Activated gamma-delta T cell (primary cell): ENCODE measurements at places on chromosomes 4 and X.

GRCh38 chr4:92099861-92100260, 203.9 kb upstream of the GRID2 start:
- no peak for DNase-seq

- DNase-seq, result no peak
Observed at GRCh38 chr4:148030193-148030873, 298.4 kb downstream of the ARHGAP10 start.

DNA sequence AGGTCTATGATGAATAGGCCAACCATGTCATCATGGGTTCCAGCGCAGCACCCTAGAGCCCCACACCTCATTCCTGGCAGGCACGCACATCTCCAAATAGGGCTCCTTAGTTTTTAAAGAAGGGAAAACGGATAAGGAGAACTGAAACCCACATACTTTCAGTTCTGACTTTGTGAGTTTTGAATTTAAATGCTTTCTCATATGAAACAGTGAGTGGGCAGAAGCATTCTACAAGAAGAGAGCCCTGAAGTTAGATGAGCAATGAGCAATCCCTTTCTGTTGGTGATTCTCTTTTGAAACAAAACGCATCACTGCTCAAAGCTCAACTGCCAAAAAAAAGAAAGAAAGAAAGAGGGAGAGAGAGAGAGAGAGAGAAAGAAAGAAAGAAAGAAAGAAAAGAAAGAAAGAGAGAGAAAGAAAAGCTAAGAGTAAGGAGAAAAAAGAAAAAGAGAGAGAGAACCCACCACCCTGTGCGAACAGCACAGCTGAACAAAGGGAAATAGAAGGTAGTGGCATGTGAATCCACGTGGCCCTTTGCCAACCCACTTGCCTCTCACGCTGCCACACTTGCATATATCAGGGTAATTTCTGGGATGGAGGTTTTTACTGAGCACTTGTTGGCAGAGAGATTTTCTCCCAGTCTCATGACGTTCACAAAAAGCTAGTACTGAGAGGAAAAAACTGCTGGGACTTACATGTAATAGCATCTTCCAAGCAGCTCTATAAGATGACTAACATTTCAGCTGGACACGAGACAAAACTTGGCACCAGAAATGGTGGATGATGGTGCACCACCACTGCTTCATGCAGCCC, 31.0 kb downstream of the TMSB4X start:
- no peak for DNase-seq

DNA sequence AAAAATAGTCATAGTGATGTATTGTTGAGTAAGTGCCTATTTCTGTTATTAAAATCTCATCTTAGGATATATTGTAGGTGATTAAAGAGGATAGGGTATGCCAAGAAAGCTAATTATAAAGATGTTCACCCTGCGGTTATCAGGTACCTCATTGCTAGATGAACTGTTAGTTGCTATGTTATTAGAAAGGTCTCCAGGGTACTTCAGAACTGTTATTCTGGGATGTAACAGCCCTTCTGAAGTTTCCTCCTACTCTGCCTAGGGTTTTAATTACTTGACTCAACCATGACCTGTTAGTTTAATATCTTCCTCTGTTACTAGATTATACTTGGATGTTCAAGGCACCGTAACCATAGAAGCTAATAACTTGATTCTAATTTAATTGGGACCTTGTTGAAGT, 15.4 kb downstream of the TMPRSS11E start:
- DNase-seq, result no peak

GRCh38 chr4:184503869-184504300, 29.5 kb upstream of the IRF2 start:
- no peak for DNase-seq

- DNase-seq, result no peak
Observed at GRCh38 chr4:164924670-164925238, 47.8 kb downstream of the APELA start.

GRCh38 chr4:139454111-139455045, at the start of gene RAB33B:
Gene RAB33B (plus strand): TSS chr4:139454121. CDS start chr4:139454196, 75 bp downstream.
- DNase-seq, result no peak

GRCh38 chr4:109820563-109820962, 5.0 kb downstream of the GAR1 start:
- DNase-seq, result no peak

- DNase-seq, result no peak
Observed at GRCh38 chr4:40908702-40909362, 159.1 kb downstream of the NSUN7 start.

DNA sequence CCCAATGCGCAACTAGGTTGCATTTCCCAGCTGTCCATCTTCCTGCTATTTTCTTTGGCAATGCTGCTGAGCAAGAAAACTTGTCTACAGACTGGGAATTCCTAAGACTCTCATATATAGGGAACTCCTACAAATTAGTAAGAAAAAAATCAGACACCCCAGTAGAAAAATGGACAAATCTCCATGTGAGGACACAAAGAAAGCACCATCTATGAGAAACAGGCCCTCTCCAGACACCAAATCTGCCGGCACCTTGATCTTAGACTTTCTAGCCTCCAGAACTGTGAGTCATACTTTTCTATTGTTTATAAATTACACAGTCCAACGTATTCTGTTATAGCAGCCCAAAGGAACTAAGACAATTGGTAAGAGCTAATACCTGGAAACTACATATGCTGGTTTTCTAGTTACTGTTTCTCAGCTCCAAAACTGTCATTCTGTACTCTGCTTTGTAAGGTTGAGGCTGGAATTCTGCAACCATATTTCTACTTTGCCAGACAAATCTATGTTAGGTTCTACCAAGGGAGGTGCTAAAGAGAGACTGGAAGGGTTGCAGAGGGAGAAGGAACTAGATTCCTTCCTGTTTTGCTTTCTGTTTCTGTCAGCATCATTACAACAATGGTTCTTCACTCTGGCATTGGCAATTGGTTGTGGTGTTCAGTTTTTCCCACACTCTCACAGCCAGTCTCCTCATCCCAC, 35.7 kb upstream of the FAM241A start:
- no peak for DNase-seq

- no peak for DNase-seq
Observed at GRCh38 chr4:88897180-88897579, 159.8 kb downstream of the FAM13A start.

DNA sequence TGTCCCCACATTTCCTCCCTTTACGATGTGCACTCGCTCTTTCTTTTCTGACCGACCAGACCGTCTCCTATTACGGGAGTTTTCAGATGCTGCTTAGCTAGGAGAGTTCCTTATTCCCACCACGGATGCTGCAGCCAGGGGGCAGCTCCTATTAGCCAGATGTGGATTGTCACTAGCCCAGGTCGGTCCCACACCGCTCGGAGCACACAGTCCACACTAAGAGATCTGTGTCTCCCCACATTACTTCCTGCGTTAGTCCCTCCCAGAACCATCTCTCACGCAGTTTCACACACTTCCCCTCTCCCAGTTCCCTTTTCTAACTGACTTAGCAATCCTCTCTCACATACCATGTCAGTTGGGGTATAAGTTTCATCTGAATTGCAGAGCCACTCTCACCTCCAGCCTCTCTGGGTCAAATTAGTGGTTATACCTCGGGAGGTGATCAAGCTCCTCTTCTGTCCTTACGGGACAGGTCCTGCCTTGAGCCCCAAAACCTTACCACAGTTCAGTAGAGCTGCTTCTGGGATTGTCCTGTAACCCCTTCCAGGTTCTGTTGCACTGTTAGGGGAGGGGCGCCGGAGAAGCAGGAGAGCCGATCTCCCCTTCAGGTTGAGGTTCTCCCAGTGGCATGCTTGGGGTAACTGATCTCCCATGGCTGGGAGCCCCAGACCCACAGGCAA, 28.2 kb downstream of the SULT1E1 start:
- DNase-seq, result no peak

DNA sequence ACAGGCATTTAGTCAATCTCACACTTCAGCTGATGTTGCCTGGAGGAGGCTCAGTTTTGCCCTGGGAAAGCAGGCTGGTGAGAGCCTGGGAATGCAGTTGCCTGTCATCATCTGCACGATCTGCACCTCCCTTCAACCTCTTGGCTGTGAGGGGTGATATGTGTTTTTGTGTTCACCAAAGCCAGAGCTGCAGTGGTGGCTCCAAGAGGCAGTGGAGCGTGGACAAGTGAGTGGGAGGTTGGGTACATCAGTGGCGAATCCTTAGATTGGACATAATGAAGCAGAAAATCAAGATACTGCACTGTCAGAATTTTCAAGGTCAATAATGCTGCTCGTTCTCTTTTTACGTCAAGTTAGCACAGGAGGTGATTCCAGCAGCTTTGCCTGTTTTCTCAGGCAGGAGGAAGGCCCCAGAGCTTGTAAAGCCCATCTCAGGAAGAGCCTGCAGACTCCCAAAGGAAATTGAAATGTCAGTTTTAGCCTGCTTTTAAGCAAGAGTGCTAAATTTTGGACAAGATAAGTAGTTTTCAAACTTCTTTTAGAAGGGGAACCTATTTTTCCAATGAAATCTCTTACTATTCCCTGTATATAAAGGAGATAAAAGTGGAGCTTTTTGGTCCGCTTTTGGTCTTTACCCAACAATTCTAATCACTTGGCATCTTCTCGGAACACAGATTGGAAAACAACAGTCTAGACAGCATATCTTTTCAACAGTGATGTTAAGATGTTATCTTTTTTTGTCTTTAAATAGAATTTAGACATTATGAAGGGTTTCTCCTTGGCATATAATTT, 92.8 kb downstream of the FRAS1 start:
- no peak for DNase-seq

DNA sequence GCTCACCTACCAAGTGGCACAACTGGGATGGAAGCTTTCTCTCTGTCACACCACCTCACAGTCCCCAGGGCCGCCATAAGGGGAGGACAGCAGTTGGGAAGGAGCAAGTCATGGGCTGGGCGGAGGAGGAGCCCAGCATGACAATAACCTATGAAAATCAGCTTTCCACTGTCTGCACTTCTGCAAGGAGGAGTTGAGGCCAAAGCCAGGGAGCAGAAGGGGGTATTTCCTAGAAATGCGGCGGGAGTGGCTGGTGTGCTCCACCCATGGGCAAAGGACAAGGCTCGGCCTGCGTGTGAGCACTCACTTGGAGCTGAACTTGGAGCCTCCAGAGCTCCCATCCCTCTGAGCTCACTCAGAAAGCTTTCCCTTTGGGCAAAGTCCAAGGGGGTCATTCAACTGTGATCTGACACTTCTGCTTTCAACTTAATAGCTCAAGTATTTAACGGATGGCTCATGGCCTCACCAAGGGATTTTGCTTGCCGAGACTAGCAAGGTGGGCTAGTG, 18.5 kb downstream of the APLN start:
- DNase-seq, result no peak

GRCh38 chr4:88456670-88457306, at the start of gene HERC5:
Gene HERC5 (plus strand): TSS chr4:88457119. CDS start chr4:88457270, 151 bp downstream.
- peak; percentile 85 for DNase-seq

GRCh38 chr4:11472535-11472934, 43.8 kb upstream of the HS3ST1 start:
- DNase-seq, result no peak

DNA sequence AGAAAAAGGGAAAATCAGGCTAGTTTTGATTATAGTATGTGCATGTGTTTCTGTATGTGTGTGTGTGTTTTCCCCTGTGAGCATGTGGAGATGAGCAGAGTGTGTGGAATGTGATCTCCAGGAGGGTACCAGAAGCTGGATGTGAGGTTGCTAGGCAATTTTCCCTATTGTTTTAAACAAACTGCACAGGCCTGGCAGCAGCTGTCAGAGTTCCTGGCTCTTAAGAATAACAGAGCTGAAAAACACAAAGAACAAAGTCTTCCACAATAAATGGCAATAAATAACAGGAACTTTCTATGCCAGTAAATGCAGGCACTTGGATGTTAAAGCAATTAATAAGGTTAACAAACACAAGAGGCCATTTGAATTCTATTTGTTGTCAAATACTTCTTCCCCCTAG, 344.6 kb upstream of the CTSO start:
- no peak for DNase-seq

- no peak for DNase-seq
Observed at GRCh38 chr4:23654791-23655190, 235.1 kb downstream of the PPARGC1A start.

GRCh38 chrX:65841263-65841662, 173.8 kb downstream of the MSN start:
- no peak for DNase-seq

- DNase-seq, result no peak
Observed at GRCh38 chr4:151325111-151325948, at the start of gene SH3D19. Gene SH3D19 (minus strand): TSS chr4:151325605. CDS start chr4:151325352, 253 bp downstream.

- DNase-seq, result no peak
Observed at GRCh38 chr4:64713256-64713840, 304.1 kb upstream of the TECRL start.

DNA sequence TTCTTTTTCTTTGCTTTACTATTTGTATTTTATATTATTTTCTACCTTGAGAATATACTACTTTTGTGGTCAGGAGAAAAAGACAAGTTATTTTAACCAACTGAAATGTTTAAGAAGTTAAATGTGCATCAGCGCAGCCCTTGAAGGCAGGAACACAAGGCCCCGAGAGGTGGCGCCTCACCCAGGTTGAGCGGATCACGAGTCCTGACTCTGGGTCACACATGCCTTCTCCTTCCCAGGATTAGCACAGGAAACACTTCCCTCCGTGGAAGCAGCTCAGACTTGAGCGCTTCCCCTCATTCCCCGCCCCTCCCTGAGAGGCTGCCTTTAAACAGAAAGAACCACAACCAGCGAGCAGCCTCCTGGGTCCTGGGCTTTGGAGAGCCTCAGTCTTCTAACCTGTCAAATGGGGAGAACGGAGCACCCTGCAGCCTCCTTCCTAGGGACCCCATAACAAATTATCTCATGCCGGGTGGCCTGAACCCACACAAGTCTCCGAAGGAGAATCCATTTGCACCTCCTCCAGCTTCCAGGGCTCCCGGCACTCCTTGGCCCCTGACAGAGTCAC, 217.6 kb downstream of the AFAP1 start:
- no peak for DNase-seq

GRCh38 chr4:152100379-152101201, 339.8 kb upstream of the GATB start:
- DNase-seq, result no peak

DNA sequence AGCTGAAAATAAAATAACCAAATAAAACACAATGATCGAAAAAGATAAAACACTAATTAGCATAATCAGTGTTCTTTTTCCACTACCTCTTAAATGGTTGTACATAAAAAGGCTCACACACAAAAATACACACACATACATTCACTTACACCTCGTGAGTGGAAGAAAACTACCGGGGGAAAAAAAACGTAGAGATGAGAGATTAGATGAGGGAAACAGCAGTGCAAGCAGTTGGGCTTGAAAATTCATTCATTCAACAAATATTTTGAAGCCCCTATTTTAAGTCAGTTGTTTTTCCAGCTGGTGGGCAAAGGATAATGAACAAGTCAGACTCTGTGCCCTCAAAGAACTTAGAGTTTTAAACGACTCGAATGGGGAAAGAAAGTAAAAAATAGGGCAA, 1.0 kb downstream of the TBCK start:
- DNase-seq, result no peak

- no peak for DNase-seq
Observed at GRCh38 chr4:97016186-97016907, 1126.9 kb downstream of the STPG2 start.

GRCh38 chr4:178602833-178603232, 1160.6 kb upstream of the AGA start:
- DNase-seq, result no peak

DNA sequence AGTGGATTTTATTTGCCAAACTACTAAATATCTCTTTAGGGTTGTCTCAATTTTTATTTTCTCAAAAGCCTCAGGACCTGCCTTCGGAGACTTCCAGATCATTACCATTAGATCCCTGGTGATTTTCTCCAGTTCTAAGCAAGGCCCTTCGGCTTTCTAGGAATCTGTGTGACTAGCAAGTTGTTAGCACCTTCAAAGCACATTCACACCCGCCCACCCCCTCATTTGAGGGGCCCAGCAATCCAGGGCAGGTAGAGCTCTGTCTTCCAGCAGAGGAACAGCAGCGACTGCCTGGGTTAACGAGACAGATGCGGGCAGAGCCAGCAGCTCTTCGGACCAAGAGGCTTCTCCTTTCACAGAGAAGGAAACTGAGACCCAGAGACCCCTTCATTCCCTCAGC, 2.0 kb downstream of the WDR1 start:
- DNase-seq, result no peak
